Activated CD8-positive, alpha-beta T cell treated with anti-CD3 and anti-CD28 coated beads, Interleukin-2, amount 10 ng/mL, durations not matched to agents 7 days and 5 days (primary cell): ENCODE measurements at places on chromosomes 3 and 15. TPM values are rescaled to one million over a fixed set of nuclear protein-coding genes. Genes with fewer than 3 reads are reported as not detected.

DNA sequence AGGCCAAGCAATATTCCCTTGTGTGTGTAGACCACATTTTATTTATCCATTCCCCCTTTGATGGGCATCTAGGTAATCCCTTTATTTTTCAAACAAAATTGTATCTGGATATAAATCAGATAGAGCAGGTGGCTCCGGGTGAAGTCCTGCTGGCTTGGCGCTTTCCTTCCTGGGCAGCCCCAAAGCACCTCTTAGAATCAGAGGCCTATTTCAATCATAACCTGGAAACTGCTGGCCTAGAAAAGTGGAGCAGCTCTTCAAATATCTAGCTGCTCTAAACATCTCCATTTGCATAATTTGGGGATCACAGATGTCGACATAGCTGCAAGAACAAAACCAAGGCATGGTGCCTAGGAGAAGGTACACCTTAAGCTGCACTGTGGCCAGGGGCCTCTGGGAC is 40.2 kb downstream of the RASGRF1 start:
- DNase-seq, result no peak

- no peak for DNase-seq
Observed at GRCh38 chr3:170716172-170716805, 130.4 kb upstream of the SLC7A14 start.

DPPA4 gene
- not detected for total RNA-seq

DNA sequence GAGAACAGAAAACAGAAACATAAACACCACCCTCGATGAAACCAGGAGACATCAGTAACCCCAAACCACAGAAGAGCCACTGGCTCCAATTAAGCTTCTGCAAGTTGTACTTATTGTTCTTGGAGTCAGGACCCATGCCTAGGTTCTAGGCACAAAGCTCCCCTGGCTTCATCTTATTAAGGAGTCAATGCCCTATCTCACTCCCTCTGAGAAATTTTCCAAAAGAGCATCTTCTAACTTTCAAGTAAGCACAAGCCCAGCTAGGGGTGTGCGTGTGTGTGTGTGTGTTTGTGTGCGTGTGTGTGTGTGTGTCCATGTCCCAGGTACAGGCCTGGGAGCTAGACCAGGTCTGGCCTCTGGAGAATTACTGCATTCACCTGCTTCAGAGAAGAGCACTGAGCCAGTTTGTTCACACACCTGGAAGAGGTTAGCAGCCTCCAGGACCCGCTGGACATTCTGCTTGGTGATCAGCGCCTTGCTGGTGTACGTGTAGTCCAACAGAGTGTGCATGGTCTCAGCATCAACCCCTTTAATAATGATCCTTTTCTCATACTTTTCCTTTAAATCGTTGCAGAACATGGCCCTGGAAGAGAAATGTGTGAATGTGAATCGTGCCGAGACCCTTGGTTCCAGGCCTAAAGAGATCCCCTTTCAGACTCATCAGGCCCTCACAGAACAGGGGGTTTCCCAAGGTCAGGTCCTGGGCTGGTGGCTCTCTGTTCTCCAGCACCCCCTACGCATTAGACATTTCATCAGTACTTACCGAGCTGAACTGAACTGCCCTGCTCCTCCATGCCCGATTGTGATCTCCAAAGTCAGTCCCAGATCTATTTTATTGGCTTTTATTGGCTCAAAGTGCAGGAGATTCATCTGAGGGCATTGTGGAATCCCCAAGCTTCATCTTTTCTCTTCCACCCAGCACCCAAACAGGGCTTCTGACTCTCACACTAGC is 27.8 kb downstream of the KLHL6 start:
- peak; percentile 60 for DNase-seq

- no peak for DNase-seq
Observed at GRCh38 chr3:25781145-25781757, 2.0 kb downstream of the NGLY1 start.

- no peak for DNase-seq
Observed at GRCh38 chr3:188578576-188579363, 424.8 kb downstream of the LPP start.

DNA sequence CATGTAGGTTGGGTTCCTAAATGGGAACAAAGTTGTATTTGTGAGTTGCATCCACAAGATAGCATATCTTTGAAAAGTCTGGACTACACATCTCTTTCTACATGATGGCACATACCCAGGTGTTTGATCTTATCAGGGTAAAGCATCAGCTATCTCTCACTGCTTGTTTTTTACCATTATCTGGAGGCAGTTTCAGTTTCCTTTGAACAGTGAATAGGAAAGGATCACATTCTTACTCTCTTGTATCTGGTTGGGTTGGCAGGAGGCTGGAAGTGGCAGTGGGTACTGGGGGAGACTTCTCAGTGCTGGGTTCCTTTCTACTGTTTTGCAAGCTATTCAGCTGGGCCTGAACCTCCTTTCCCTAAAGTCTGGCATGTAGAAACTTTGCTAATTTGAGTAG is 4.1 kb downstream of the CEMIP start:
- no peak for DNase-seq

DNA sequence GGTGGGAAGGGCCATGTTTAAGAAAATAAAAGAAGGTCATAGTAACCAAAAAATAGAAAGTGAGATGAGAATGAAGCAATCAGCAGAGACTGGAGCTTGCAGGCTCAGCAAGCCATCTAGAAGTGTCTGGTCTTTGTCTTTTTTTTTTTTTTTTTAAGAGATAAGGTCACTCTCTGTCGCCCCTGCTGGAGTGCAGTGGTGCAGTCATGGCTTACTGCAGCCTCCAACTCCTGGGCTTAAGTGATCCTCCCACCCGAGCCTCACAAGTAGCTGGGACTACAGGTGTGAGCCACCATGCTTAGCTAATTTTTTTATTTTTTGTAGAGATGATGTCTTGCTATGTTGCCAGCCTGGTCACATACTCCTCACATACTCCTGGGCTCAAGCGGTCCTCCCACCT is 36.2 kb downstream of the GXYLT2 start:
- DNase-seq, result no peak

PRKAR2A gene
- total RNA-seq, result 40.2 TPM

- DNase-seq, result no peak
Observed at GRCh38 chr3:60440869-60441268, 810.4 kb downstream of the FHIT start.

- no peak for DNase-seq
Observed at GRCh38 chr3:52554026-52554755, 17.8 kb downstream of the UQCC5 start.

MEGF11 gene
- total RNA-seq, result not detected

ELL3 gene
- total RNA-seq, result 4.4 TPM

SYNPR gene
- not detected for total RNA-seq

DNA sequence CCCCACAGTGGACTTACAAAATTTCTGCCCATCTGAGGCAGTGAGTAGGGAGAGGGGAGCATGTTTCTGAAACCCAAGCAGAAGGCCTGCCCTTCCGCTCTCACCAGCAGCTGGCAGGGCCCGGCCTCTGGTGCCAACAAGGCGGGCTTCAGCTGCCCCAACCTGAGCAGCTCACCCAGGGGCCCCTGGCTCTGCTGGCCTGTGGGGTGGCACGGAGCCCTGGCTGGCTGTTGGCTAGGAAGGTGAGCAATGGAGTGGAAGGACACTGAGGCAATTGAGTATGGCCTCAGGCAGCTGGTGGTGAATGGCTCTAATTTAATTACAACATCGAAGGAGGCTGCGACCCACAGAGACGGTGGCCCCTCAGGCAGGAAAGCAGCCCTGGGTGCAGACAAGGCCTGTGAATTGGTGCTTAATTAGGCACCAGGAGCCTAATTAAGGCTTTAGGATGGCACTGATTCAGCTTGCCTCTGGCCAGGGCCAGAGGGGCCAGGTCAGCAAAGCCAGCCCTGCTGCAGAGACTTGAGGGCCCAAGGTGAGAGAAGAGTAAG is 60.9 kb downstream of the ST8SIA2 start:
- DNase-seq, result no peak

SLC28A1 gene
- not detected for total RNA-seq

- DNase-seq, result peak; percentile 67
Observed at GRCh38 chr15:74826364-74826819, at the start of gene CPLX3. Gene CPLX3, plus strand, starts transcription at chr15:74826627. Its CDS starts 77 bp downstream, at chr15:74826704.

DNA sequence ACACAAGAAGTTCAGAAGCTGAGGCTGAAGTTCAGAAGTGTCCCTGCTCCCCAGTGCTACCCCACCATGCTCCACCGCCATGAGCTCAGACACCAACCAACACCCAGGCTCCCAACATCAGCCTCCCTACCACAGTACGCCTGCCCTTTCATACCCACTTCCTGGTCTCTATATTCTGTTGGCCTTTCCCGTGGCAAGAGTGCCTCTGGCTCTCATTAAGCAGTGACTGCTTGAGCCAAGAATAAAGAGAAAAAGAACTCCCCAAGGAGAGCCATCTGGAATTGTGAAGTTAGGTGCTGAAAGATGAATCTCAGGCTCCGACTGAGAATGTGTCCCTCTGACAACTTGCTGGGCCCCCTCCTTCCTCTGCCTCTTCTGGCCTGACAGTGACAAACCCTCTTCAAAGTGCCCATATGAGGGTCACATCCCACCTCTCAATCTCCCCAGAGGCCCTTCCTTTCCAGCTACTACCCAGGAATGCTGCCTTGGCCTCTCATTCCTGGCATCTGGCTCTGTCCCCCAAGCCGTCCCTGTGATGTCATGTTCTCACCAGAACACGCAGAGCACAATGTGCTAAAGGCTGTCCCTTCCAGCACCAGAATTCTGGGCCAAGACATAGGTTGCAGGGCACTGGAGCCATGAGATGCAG is 306.8 kb downstream of the NTRK3 start:
- DNase-seq, result no peak

CD200R1L gene
- not detected for total RNA-seq

- DNase-seq, result no peak
Observed at GRCh38 chr15:43095243-43095642, 10.6 kb downstream of the UBR1 start.

TLR9 gene
- 0.52 TPM for total RNA-seq

DNA sequence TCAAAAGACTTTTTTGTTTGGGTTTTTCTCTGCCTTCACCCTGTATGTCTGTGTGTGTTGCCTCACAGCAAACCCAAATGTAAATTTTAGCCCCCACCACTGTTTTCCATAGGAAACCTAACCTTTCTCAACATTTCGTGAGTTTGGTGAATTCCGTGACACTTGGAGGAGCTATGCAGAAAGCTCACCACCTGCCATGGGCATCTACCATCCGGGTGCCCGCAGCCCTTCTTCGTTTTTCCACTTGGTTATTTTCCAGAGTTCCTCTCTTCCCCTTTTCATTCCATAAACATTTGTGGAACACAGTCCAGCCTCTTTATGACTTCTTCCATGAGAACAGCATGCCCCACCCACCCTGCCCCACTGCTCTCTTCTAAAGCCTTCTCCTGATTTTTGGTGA is 31.3 kb downstream of the TMEM158 start:
- DNase-seq, result no peak

GRCh38 chr3:81198756-81199155 is 562.7 kb downstream of the GBE1 start:
- no peak for DNase-seq

C3orf49 gene
- total RNA-seq, result not detected

DNA sequence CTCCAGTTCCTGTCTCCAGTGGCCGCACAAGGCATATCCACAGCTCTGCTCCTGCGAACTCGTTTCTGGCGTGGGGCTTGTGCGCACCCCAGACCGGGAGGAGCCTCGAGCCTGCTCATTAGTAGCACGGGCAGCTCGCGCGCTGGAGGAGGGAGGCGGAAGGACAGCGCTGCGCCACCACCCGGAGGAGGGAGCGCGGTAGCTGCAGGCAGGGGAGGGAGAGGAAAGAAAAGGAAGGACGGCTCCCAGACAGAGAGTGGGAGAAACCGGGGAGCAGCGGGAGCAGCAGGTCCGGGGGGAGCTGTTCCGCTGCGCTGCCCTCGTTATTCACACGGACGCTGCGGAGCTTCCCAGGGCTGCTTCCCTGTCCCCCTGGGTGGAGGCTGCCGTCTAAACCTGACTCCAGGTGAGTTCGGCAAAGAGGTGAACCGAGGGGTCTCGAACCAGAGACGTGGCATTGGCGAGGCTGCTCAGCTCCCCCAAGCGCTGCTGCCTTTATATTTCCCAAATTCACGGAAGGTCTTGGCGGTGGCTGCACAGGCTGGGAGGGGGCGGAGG is 121.3 kb upstream of the ZNF717 start:
- no peak for DNase-seq

DNA sequence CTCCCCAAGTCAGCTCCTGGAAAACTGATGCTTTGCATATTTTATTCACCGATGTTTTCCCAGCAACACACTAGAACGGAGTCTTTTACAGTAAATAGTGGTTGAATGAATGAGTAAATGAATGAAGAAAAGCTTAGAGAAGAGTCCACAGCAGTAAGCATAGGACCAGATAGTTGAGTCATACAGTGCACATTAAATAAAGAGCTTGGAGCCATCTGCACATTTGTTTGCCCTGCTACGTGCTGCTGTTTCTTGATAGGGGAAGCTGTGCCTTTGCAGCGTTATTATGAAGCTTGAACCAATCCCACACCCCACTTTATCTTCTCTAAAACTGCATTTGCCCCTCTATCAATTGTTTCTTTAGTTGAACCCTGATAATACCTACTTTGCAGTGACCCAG is 1.2 kb downstream of the FAM98B start:
- no peak for DNase-seq

CTXN2 gene
- total RNA-seq, result not detected

MAN2A2 gene
- 97.7 TPM for total RNA-seq

GRCh38 chr15:27714675-27715074 is 384.4 kb downstream of the OCA2 start:
- DNase-seq, result no peak
